Transverse colon (tissue), 4 donors: ENCODE measurements at places on chromosomes 6 and 20. TPM values are rescaled to one million over a fixed set of nuclear protein-coding genes. Genes with fewer than 3 reads are reported as not detected.

The MCCD1 gene
- not detected for total RNA-seq

The PCK1 gene
- 794 TPM for total RNA-seq

The IGF2R gene
- total RNA-seq: 48.8 TPM

The RNGTT gene
- 20.9 TPM for total RNA-seq

The LZTS3 gene
- total RNA-seq: 9.0 TPM

The BNIP5 gene
- 16.0 TPM for total RNA-seq

The PIM1 gene
- total RNA-seq: 26.2 TPM

The PDE7B gene
- 2.1 TPM for total RNA-seq

The CPXM1 gene
- total RNA-seq: 0.95 TPM

The IL17F gene
- not detected for total RNA-seq

The CBFA2T2 gene
- total RNA-seq: 56.5 TPM
